CD4-positive, alpha-beta T cell treated with Interleukin-4 for 4 hours (primary cell): ENCODE measurements at places on chromosomes 3 and 15.
A peak's percentile ranks its signal among the peaks of the same experiment; 100 is the strongest.

- no peak for DNase-seq
These were observed 38.3 kb upstream of the TM4SF4 start for GRCh38 chr3:149435996-149436885.

GRCh38 chr15:45523166-45523460 is 558 bp upstream of the SLC30A4 start:
- no peak for DNase-seq

- no peak for DNase-seq
These were observed 79.3 kb downstream of the ANO10 start for GRCh38 chr3:43542328-43543043.

DNA sequence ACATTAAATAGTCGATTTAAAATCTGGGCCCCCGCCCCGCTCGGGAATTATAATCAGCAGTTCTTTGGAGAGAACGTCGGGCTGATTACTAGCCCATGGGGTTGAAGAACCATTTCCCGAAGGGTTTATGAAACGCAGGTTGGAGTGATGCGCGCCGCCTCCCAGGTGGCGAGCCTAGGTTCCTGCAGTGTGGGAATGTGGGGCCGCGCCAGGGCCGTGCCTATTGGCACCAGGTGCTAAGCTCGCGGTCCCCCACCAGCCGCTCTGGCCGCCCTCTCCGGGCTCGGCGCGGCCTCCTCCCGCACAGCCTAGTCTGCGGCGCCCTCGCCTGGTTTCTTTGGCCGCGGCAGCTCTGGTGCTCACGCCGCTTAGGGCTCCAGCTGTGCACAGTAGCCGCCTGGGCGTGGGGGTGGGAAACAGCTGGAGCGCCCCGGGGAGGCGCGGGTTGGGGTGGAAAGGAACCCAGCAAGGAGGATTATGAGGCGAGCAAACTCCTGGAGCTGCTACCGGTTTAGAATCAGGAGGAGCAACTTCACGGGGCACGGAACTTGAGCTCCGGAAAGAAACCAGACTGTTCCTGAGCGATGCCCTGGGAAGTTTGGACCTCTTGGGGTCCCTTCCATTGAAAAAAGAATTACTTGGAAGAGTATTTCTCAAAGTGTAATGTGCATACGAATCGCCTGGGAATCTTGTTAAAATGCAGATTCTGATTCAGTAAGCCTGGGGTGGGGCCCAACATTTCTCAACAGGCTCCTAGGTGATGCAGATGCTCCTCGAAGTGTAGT is 5.6 kb upstream of the MECOM start:
- DNase-seq, result no peak

DNA sequence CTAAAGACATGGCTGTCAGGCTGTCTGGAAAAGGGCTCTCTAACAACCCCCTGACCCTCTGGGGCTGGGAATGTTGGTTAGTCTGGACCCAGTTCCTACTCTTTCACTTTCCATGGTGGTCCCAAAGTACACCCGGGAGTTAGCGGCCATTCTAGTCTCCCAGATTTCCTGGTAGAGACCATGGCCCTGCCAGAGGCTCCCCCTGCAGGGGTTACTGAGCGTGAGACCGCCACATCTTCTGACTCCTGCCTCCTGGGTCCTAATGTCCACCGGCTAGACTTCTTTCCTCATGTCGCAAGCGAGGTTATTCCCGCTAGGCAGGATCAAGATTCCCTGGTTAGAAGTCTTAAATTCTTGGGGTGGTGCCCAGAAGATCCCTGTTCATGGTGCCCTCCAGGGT is 540.0 kb upstream of the ROBO1 start:
- no peak for DNase-seq

GRCh38 chr3:23422517-23422851 is 219.4 kb downstream of the UBE2E2 start:
- no peak for DNase-seq

GRCh38 chr15:33584797-33585196 is 274.0 kb downstream of the RYR3 start:
- no peak for DNase-seq

DNA sequence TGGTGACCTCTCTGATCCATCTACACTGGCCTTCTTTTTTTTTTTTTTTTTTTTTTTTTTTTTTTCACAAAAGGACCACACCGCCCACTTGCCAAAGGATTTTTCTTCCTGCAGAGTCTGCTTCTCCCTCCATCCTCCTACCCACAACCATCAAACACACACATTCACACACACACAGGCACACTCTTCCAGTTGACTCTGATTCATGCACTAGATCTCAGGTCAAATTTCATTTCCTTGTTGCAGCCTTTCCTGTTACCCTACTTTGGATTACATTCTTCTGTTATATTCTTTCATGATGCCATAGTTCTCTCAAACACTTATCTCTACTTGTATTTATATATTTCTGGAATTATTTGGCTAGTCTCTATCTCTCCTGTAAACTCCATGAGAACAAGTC is 133.9 kb downstream of the STAC start:
- DNase-seq, result no peak

GRCh38 chr3:183385698-183386613 is 42.5 kb downstream of the MCF2L2 start:
- DNase-seq, result peak; percentile 65

DNA sequence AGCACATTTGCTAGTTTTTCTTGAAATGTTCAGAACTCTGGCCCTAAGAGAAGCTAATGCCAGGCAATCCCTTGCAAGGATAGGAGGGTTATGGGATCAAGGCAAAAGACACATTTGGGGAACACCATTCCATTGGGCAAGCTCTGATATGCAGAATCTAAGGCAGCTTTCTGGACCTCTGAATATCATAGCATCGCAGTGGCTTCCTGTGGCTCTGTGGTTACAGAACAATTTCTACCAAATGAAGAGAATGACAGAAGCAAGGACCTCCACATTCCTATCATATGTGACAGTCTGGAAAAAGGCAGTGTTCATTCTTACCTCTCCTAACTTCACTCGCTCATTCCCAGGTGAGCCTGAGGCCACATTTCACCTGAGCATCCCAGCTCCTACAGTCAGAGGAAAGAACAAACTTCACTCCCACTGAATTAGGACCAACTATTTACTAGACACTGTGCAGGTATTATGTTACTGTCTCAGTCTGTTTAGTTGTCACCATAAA is 836.1 kb upstream of the CFAP20DC start:
- DNase-seq, result no peak

- DNase-seq, result no peak
These were observed 5.9 kb downstream of the FGD5 start for GRCh38 chr3:14824646-14825045.

DNA sequence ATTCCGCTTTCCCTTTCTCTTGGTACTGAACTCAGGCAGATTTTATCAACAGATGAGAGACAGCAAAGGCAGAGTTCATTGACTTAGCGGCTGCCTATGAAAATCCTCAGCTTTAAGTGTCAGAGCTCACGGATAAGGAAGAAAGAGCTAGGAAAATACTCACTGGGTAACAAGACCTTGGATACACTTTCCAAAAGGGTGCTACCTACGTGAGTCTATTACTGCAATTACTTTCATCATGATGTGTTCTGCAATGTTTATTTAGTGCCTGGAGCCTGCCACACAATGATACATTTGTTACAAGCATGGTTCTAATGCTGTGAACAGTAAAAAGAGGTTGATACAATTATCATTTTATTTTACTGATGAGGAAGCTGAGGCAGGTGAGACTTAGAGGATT is 177.5 kb downstream of the GRM7 start:
- no peak for DNase-seq

DNA sequence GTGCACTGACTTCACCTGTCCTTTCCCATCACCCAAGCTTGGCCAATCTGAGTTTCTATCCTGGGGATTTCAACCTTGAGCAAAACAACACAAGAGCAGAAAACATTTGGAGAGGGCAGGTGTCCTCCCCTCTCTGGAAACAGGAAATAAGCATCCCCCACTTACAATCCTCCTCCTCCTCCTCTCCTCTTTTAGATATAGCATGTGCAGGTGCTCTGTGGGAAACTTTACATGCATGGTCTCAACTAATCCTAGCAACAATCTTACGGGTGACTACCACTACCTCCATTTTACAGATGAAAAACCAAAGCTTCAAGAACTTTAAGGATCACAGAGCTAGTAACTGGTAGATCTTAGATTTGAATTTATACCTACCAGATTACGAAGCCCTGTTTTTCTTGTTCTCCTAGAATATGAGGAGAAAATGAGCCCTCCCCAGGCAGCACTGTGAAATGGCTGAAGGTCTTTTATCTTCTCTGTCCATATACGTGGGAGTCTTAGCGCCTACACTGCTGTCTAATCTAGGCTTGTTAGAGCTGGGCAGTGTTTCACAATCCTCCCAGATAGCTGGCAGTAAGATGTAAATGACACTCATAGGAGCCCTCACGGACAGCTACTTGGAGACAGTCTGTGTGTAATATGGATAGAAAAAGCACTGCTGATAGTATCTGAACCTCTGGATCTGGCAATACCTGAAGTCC is 301.2 kb upstream of the PROK2 start:
- no peak for DNase-seq

DNA sequence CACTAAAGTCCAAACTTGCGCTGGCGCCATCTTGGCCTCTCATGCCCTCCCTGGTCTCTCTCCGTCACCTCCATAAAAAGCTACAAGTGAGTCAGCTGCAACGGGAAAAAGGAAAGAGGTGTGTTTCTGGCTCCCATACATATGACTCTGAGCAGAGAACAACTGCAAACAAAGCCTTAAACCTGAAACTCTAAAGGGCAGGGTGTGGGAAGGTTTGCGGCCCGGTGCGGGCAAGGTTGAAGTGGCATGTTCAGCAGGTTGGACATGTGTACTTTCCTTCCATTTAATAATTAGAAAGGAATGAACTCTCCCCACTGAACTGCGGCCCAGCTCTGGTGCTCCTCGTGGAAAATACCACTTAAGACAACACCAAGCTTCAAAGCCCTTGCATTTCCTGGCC is 59.0 kb upstream of the PPARG start:
- no peak for DNase-seq

DNA sequence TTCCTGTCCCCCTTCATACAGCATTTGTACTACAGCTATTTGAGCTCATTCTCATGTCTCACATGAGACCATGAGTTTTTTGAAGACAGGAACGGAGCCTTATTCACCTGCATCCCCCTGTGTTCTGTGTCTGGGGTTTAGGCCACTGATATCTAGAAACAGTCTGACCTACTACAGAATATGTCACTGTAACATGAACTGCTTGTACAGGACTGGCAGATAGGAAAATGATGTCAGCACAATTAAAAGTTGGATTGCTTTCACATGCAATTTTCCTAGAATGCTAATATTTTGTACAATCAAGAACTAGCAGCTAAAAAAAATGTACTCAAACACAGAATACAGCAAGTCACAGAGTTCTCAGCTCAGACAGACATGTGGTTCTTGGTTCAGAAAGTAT is 90.8 kb upstream of the FGF12 start:
- no peak for DNase-seq

GRCh38 chr15:38130740-38131498 is 121.7 kb upstream of the SPRED1 start:
- no peak for DNase-seq

GRCh38 chr15:99721104-99721778 is 12.0 kb downstream of the LYSMD4 start:
- no peak for DNase-seq

DNA sequence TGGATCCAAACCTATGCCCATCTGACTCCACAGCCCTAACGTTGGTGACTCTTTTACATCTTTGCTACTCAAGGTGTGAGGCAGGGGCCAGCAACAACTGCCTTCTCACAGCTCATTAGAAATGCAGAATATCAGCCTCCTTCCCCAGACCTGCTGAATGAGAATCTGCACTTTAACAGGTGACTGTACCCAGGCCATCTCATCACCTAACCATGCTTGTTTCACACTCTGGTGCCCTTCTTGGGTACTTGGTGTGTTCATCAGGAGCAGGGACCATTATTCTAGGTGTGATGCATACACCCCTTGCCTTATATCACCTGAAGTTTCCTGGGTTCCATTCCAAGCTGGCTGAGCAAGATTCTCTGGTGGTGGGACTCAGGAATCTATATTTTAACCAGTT is 196.3 kb upstream of the LMCD1 start:
- no peak for DNase-seq

GRCh38 chr15:34079904-34080303 is 21.8 kb downstream of the EMC7 start:
- no peak for DNase-seq

DNA sequence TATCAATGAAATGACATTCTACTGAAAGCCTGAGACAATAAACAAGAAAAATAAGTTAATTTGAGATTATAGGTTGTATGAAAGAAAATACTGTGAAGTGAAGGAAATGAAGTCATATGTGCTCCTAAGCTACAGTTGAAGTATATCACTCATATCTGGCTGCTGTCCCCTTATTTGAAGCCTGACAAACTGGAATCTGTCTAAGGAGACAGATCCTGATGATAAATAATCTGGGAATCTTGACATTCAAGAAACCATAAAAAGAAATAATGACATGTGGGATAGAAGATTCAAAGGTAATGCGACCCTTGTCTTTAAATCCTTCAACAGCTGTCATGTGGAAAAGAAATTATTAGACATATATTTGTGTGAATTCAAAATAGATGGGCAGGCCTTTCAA is 424.5 kb upstream of the LMCD1 start:
- DNase-seq, result no peak

DNA sequence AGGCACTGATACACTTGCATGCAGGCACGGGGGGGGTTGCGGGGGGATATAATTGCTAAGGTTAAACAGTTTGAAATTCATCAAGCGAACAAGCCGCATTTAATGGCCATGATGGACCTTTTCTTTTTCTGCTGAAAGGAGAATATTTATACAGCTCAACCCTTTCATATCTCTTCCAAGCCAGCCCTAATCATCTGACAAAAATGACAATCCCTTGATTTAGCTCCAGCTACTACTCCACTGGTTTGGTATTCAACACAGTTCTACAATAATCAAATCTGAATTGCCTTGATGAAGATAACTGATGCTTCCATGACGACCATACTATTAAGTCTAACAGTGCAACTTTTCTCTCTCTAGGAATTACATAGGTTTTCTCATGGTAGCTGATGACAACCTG is 374.9 kb downstream of the PLCL2 start:
- no peak for DNase-seq

DNA sequence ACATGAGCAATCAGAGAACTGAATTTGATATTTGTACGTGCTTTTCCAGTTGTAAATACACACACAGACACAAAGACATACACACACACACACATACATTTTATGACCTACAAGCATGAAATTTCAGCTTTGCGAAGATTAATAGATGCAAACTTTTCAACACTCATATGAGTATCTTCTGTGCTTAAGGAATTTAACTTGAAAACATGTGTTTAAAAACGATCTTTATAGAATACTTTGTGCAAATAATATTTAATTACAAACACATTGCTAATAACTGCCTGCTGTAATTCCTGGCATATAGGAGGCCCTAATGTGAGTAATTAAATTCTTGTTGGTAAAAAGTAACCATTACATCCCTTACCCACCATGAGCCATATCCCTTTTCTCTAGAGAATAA is 107.7 kb upstream of the PLSCR5 start:
- no peak for DNase-seq
